ENCODE measurements at places on chromosomes 7 and 10.

GRCh38 chr10:110481919-110482318 lies 15.8 kb upstream of the DUSP5 start:
- DNase-seq, result no peak

DNA sequence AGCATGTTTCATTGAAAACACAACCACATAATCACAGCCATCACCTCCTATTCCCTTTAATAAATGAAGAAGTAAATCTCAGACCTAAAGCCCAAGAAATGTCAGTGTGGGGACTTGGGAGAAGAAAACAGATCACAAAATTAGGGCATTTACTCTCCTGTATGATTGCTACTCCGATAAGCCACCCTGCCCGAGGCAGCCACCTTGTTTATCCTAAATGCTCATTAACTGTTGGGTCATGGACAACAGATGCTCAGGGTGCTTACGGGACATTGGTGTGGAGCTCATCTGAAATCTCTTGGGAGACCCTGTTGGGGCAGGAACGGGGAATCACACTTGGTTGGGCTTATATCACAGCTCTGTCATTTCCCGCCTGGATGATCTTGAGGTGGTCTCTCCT lies 17.5 kb upstream of the CHST15 start:
- DNase-seq, result no peak

DNA sequence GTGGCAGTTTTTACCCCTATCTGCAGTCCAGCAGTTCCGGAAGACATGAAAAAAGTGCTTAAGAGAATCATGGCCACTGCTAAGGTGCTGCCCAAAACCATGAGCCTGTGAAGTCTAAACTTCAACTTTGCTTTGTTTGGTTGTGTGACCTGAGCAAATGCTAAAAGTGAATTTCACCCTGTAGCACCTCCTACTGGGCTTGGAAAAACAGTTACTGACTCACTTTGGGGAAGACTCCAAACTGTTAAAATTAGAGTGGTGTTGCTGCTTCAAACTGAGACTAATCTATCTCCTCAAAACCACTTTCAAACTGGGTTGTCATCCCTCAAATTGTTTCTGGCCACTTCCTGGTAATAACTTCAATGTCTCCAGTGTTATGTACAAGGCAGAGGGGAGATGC lies 21.3 kb downstream of the MKX start:
- no peak for DNase-seq

- no peak for DNase-seq
These were observed 165.2 kb downstream of the PTEN start for GRCh38 chr10:88028654-88029053.

All from right kidney (tissue), 9 donors.